ENCODE measurements at places on chromosomes 6 and 20.

DNA sequence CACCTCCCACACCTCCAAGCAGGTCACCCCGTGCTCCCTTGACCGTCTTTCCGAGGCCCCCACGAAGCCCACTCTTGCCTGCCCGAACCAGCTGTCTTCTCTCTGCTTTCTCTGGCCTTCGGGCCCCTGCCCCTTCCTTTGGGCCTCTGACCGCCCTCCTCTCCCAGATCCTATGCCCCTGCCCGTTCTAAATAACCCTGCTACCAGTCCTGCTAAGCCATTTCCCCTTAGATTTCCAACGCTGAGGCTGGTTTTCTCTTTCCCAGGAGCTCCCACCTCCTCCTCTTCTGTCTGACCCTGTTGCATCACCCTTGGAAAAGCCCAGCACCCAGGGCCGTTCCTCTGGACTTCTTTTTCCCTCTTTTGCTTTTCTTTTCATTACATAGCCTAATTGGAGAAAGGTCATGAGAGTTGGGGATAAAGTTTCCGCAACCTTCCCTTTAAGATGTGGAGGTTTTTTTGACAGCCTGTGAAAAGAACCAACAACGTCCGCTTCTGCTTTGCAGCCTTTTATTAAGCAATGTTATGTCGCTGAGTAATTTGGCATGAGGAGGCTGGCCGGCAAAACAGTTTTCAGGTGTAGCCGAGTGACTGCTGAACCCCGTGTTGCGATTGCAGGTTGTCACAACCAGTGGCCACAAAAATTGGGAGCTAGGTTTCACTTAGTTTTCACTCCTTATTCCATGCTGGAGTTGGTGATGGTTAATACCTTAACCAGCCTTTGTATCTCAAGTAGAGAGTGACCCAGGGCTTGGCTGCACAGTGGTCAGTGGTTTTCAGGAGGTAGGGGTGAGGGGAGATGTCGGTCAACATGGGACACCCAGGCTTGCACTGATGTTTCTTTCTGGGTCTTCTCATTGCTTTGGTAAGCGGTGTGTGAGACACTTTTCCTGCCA is 970 bp downstream of the BLTP3A start:
- no peak for DNase-seq

GRCh38 chr20:49508435-49509199 is 26.1 kb upstream of the KCNB1 start:
- DNase-seq: no peak

DNA sequence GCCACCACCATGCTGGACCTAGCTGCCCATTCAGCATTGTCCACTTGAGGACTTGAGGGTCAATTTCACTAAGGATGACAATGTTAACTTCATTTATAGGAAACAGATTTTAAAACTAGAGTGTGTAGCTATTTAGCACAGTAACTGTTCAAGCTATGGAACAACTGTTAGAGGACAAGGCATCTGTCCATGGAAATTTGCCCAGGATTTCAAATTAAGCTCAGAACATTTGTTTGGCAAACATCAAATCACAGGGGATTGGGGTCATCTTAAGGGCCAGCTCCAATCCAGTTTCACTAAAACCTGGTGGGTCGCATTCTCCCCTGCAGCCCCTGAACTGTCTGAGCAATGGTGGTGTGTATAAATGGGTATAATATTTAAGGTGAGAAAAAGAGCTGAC is 35.1 kb downstream of the PM20D2 start:
- DNase-seq: no peak

DNA sequence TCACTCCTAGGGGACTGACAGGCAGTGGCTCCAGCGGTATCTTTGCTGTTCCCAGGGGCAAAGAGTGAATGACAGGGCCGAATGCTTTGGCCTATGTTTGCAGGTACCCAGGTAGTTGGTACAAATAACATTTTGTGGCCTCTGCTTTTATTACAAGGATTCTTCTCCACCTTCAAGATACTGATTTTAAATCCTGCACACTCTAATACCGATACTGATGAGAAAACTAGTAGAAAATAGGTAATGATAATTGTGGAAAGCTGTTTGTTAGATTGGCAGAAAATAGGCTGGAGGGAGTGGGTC is 772 bp downstream of the HINT3 start:
- DNase-seq: no peak

- DNase-seq: peak; percentile 27
Observed at GRCh38 chr6:13453771-13454251, 33.6 kb downstream of the GFOD1 start.

DNA sequence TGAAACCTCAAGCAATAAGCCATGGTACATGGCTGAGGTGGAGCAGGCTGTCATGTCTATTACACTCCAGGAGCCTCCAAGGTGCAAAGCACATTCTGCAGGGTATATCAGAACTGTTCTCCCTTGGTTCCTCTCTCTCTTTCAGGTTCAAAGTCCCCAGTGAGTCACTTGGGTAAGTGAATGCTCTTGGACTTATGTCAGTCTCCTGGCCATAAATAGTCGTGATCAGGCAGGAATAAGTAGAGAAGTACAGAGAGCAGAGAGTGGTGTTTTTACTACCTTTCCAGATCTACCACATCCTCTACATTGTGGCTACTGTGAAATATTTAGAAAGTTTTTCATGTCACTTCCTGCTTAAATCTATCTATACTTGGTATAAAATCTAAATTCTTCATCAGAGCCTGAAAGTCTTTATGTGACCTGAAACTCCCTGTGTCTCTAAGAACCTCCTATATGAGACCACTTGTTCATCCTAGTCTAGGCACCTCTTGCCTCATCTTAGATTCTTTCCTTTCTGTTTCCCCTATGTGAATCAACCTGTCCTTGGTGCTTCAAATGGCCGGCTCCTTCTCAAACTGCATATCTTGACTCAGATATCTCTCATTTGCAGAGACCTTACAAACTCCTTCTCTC is 1077.6 kb upstream of the MAP3K7 start:
- no peak for DNase-seq

GRCh38 chr6:142246960-142247359 is 54.8 kb upstream of the ADGRG6 start:
- no peak for DNase-seq

DNA sequence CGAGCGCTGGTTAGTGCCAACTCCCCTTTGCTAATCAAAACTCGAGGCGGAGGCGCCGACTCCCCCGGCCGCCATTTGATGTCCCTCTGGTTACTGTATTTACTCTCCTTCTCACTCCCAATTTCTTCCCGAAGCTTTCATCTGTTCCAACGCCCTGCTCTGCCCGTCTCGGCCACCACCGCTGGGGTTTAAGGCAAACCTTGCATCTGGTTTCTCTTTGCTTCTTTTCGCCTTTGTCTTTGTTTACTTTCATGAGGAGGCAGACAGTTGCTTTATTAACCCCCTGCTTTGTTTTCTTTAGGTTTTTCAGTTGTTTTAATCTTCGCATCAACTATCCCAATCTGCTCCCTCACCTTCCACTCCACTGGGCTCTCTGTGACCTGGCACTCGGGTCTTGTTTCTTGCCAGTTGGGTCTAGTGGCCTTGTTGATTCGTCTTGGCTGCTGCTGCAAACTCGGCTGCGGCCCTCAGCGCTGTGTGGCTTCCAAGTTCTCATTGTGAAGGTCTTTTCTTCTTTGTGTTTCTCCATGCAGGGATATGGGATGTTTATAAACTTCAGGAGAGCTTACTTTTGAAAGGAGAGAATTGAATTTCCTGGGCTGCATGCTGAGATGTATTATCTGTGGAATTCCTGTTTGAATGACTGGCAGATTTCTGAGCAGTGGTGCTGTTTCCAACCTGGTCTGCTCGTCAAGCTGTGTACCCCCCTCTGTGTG is 155.1 kb downstream of the CDC5L start:
- DNase-seq: no peak

DNA sequence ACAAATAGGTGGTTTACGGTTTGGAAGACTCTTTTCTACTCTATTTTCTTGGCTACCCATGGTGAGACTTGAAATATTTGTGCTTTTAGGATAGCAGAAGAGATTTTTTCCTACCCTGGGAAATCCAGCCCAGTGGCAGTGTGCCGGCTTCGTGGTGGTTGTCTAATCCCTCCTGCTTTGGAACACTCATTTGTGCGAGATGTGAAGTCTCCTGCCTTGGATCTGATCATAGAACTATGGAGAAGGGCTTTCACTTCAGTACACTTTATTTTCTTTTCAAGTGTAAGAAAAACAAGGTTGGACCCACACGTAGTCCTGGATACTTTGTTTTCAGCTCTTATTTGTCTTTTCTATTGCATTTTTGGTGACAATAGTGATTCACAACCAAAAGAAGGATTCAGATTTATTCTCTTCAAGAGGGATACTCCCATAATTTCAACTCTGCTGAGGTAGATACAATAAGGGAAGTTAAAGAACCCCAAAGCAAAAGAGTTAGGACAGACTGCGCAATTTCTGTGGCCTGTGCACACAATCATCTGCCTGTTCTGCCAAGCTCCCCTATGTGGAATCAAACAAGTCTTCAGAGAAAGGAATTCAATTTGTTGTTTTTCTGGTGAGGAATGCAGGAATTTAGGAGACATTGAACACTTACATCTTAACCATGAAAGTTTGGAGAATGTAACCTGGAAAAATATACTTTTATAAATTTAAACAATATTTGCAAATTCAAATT is 413.2 kb downstream of the GJA1 start:
- no peak for DNase-seq

DNA sequence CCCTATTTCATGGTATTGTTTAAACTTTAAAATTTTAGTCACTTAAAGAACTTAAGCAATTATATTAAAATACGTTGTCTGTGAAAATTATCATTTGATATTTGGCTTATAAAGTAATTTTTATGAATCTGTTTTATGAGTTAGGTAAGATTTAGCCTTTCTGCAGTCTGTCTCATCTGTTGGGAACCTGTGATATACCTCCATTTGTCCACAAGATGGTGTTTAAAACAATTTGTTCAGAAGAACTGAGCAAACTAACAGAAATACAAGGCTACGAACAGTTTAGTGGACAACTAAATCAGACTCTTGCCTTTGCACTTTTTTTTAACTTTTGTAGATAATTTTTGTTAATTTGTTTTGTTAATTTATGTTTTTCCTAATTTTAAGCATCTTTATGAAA is 92.4 kb downstream of the COL9A1 start:
- DNase-seq: no peak

- no peak for DNase-seq
Observed at GRCh38 chr20:41225091-41225490, 87.7 kb downstream of the PLCG1 start.

- no peak for DNase-seq
Observed at GRCh38 chr6:39884696-39885095, 49.6 kb downstream of the MOCS1 start.

DNA sequence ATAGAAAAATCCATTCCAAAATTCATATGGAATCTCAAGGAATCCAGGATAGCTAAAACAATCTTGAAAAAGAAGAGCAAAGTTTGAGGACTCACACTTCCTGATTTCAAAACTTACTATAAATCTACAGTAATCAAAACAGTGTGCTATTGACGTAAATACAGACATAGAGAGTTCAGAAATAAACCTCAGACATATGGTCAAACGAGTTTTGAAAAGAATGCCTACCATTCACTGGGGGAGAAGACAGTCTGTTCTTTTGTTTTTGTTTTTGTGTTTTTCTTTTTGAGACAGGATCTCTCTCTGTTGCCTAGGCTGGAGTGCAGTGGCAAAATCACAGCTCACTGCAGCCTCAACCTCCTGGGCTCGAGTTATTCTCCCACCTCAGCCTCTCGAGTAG is 25.3 kb upstream of the PROKR2 start:
- DNase-seq: no peak

DNA sequence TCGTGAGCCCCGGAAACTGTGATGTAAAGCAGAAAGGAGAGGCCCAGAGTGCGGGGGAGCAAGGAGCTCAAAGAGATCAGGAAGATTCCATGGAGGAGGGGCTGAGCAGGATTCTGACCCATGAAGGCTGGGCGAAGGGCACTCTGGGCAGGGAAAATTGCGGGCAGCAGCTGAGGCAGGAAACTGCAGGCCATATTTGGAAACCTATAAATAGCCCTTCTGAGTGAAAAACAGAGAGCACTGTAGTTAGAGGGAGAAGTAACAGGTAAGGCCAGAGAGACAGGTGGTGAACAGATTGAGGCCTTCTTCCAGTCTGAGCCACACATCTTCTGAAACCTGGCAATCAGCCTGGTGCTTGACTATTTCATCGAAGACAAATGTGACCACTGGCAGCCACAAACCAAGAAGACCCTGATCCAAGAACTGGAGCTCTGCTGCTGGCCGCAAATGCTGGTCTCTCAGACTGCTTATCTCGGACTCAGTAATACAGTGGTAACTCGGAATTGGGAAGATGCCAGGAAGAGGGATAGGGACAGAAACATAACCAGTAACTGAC is 14.1 kb upstream of the BEND3 start:
- no peak for DNase-seq

- DNase-seq: no peak
Observed at GRCh38 chr6:98944598-98945081, 3.1 kb downstream of the FBXL4 start.

DNA sequence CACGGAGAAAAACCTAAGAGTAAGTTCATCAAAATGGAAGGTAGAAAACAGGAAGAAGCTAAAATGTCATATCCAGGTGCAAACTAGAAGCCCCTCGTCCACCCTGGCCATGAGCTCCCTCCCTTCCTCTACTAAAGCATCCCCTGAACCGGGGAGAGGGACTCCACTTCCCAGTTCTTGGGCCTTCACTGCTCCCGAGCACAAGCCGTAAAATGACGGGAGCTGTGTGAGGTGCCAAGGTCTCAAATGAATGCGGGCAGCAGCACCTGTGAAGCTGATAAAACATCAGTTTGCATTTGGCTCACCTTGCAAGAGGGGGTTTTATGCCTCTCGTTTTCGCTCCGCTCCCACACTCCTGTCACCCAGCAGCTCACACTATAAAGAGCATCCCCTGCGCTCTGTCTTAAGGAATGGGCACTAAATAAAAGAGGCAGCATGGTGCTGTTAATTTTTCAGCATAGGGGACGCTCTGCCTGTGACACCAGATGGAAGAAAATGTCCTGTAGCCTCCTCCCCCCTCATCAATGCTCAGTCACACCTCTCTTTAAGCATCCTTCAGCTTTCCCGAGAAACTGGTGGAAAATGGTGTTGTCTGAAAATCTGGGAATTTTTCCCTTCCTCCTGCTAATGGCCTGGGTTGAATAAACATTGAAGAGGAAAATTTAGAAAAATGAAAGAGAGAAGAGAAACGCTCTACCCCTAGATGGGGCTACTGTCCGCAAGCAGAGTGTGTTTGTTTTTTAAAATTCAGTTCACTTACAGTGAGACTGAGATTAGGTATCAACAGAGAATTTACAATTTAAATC is 563.0 kb upstream of the AGPAT4 start:
- no peak for DNase-seq

DNA sequence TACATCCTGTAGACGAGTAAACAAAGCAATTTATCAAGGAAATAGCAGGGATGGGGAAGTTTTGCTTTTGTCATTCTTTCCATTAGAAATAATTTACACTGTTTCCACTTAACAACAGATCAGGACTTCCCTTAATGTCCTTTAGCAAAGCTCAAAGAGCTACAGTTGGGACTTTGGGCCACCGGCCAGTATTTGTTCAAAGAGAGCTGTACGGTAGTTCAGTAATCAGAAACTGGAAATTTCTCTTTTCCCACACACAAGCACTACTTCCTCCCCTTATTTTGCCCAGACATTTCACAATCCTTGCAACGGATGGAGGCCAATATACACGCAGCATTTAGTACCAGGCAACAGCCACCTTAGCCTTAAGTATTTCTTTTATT is 12.1 kb upstream of the HINT3 start:
- no peak for DNase-seq
